Hematopoietic multipotent progenitor cell treated with erythropoietin and hydrocortisone succinate and interleukin-3 and kit ligand, for 6 days (in vitro differentiated cells): ENCODE measurements at places on chromosomes 3 and 15.
A peak's percentile ranks its signal among the peaks of the same experiment; 100 is the strongest.

DNA sequence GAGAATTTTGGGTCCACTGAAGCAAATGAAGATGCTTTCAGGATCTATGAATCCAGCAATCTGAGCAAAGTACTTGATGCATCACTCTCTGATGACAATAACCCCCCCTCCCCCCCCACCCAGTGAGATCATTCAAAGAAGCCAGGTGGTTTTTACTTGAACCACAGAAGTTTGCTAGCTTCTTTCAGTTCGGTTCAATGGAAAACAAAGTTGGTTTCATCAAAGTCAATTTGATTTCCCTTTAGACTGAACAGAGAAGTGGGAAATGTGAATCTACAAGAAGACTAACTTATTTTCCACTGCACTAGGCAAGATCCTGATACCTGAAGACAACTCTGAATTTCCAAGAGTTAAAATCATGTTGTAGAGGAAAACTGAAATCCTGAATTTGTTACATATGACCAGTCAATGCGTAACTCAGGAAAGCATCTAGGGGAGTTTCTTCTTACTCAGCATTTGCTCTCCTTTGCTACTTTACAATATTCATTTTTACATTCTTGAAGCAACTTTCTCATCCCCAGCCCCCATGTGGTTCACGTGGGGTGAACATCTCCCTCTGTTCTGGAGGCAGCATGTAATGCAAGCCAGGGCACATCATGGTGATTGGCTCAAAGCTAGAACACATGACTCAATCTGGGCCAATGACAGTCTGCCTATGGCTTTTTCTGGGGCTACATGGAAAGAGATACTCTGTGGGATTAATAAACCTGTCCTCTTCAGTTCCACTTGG, 572.6 kb downstream of the FOXP1 start:
- DNase-seq: peak; percentile 12

DNA sequence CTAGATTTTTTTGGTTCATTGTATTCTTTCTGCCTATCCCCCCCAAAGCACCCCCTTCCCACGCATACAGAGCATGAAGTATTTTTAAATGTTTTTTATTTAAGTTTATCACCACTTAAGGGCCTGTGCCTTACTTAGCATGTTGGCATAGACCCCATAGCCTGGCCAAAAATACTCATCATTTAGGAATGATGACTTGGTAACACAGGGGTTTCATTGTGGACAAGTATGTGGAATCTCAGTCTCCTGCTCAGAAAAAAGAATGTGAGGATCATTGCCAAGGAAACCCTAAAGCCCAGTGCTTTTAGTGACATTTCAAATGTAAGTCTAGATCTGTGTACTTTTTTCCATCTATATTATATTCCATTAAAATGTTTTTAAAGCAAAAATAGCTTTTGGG, 146.3 kb downstream of the ALCAM start:
- DNase-seq: no peak

DNA sequence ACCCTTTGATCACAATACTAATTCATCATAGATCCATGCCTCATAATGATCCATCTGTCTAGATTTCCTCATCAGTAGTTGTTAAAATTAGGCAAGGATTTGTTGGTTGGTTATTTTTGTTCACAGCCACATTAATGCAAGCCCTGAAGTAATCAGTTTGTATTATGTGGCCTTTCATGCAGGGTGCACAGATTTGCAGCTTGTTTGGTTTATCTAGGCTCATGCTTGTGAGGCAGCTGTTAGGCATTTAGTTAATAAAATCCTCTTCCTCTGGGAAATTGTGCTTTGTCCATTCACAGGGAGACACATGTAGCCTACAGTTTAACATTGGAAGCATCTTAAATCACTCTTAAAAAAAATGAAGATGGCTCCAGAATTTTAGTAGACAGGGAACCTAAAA, 162.8 kb upstream of the ZNF385D start:
- no peak for DNase-seq

GRCh38 chr15:56124391-56124790, 119.3 kb downstream of the RFX7 start:
- no peak for DNase-seq

DNA sequence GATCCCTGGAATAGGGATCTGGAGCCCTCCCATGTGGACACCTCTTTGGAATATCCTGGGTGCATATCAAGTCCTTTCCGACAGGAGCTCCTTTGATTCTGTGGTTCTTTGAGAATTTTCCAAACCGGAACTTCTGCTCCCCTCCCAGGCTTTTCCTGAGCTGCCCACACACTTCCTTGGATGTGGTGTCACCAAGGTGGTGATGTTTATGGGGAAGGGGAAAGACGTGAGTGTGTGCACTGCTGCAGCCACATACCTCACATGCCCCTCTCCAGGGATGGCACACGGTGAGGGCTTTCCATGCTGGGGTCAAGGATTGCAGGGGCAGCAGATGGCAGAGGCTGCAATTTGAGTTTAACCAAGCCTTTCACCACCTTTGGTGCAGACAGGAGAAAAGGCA, 27.9 kb upstream of the PSTPIP1 start:
- no peak for DNase-seq

GRCh38 chr3:54356261-54357045, 234.1 kb downstream of the CACNA2D3 start:
- DNase-seq: no peak

DNA sequence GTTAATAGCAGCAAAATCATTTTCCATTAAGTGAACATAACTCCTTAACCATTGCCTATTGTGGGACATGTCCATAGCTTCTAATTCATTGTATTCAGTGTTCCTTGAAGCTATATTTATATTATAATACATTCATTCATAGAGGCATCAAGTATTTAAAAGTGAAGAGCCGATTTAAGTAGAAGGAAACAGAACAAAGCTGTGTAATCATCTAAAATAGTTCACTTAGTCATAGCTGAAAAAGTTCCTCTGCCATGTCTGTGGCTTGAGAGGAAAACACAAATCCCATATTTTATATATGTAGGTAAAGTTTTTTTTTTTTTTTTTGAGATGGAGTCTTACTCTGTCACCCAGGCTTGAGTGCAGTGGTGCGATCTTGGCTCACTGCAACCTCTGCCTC, 54.5 kb downstream of the TMEM108 start:
- DNase-seq: no peak

GRCh38 chr3:154864947-154865346, 215.2 kb upstream of the MME start:
- no peak for DNase-seq

DNA sequence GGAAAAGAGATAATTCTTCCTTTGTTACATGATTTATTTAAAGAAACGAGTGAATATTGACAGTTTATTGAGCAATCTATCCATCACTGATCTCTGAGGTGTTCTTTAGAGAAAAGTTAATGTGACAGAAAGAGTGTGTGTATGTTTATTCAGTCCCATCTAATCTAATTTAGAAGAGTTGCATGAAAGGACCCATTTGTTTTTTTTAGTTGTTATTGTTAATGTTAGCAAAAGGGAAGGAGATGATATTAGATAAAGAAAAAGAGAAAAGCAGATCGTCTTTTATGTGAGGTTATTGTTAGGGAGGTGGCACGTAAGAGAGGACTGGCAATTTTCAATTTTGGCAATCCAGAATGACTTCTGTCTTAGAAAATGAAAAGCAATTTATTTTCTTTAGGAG, 46.5 kb downstream of the NMD3 start:
- no peak for DNase-seq

GRCh38 chr15:70251246-70251990, 153.7 kb upstream of the TLE3 start:
- DNase-seq: no peak

GRCh38 chr3:12854565-12854964, 13.2 kb upstream of the RPL32 start:
- no peak for DNase-seq

- DNase-seq: no peak
Observed at GRCh38 chr3:189631409-189631808, 220 bp downstream of the TP63 start.

GRCh38 chr3:124671106-124671505, 59.1 kb upstream of the UMPS start:
- DNase-seq: no peak

GRCh38 chr15:81163961-81164800, 30.1 kb downstream of the CFAP161 start:
- DNase-seq: peak; percentile 82

DNA sequence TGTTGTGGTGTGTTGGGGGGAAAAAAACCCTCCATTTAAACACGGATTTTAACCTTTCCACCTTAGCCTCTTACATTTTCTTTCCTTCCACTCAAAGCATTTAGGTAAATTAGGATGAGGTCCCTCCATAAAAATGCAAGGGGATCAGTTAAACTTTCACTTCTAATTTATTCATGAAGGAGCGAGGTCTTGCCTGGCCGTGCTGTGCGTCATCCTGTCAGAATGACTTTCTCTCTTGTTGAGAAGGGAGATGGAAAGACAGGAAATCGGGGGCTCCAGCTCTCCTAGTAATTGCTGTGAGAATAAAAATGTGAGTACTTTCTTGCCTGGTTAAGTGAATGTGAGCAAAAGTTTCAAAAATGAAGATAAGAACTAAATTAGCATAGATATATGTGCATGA, 962.3 kb upstream of the NR2F2 start:
- DNase-seq: no peak
